ENCODE measurements at places on chromosomes 5 and 9. TPM values are rescaled to one million over a fixed set of nuclear protein-coding genes. Genes with fewer than 3 reads are reported as not detected.

MAMDC2 gene
- total RNA-seq: 0.22 TPM

EMB gene
- 19.7 TPM for total RNA-seq

SLC27A6 gene
- total RNA-seq: not detected

UNC5A gene
- 5.6 TPM for total RNA-seq

CA9 gene
- total RNA-seq: not detected

GABRA1 gene
- total RNA-seq: not detected

PCDHB5 gene
- total RNA-seq: 72.2 TPM

NUTM2F gene
- total RNA-seq: not detected

ARSI gene
- total RNA-seq: not detected

DDX4 gene
- 0.27 TPM for total RNA-seq

MRPS27 gene
- 30.1 TPM for total RNA-seq

FBXO10 gene
- total RNA-seq: 68.7 TPM

ZBTB34 gene
- total RNA-seq: 21.0 TPM

ADAMTS2 gene
- total RNA-seq: 23.5 TPM

SPAAR gene
- not detected for total RNA-seq

MYMK gene
- not detected for total RNA-seq

DNAJA1 gene
- 249 TPM for total RNA-seq

TMOD1 gene
- total RNA-seq: 0.64 TPM

HTR4 gene
- total RNA-seq: not detected

FOXD4L3 gene
- 0.27 TPM for total RNA-seq

ELOVL7 gene
- total RNA-seq: 0.59 TPM

PCDHGA8 gene
- total RNA-seq: 7.2 TPM

PCDHA9 gene
- total RNA-seq: 18.9 TPM

PCDHGA2 gene
- total RNA-seq: 3.0 TPM

TAF11L10 gene
- total RNA-seq: 0.83 TPM

EIF4EBP3 gene
- 7.0 TPM for total RNA-seq

NMUR2 gene
- not detected for total RNA-seq

ORM1 gene
- not detected for total RNA-seq

KCNT1 gene
- total RNA-seq: 0.76 TPM

BHMT gene
- total RNA-seq: 20.4 TPM

AK6 gene
- total RNA-seq: 17.6 TPM

ACSL6 gene
- total RNA-seq: 8.1 TPM

ARHGEF37 gene
- total RNA-seq: 1.0 TPM

F2RL1 gene
- 0.42 TPM for total RNA-seq

LCN1 gene
- total RNA-seq: not detected

ICE1 gene
- total RNA-seq: 56.5 TPM

JAKMIP2 gene
- 88.2 TPM for total RNA-seq

IL9 gene
- total RNA-seq: not detected

PCDHGB1 gene
- total RNA-seq: 9.6 TPM

ASPN gene
- not detected for total RNA-seq

RXRA gene
- 20.5 TPM for total RNA-seq

VCAN gene
- total RNA-seq: 152 TPM

HARS1 gene
- total RNA-seq: 162 TPM

DNAH5 gene
- 0.20 TPM for total RNA-seq
